ENCODE measurements at places on chromosomes 12 and 14.
A peak's percentile ranks its signal among the peaks of the same experiment; 100 is the strongest.

GRCh38 chr14:105261781-105262180 lies 13.4 kb downstream of the BTBD6 start:
- H3K4me1 ChIP-seq: no peaks in the 10 kb centered on the region
- H3K4me3 ChIP-seq: no peak overlapping the region
- H3K27me3 ChIP-seq: no peaks in the 10 kb centered on the region
- no peak for DNase-seq

DNA sequence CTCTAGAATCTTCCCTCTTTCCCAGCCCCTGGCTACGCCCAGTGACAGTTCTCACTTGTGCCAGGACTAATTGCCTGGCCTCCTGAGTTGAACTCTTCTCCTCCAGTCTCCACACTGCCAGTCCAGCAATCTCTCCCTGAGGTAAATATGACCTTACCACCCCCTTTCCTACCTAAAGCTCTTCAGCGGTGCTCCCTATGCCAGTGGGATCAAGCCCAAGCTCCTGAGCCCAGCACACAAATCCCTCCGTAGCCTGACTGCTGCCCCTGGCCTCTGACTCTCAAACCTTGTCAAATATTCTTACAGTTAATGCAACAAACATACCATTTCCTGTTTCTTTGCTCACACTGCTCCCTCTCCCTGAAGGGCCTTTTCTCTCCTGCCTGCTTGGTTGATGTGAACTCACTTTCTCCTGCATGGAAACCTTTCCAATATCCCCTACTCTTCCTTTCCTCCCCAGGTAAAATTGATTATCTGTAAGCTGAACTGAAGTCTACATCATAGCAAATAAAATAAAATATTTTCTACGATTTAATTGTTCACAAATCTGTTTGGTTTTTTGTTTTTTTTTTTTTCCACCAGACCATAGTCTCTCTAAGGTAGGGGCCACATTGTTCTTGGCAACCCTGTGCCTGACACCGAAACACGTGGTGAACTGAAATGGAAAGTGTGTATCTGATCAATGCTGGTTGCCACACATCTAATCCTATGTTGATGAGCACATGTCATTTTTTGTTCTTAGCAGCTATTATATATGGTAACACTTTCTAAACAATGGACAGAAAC lies 147.5 kb downstream of the SLC38A6 start:
- no peak overlapping the region for H3K4me3 ChIP-seq
- H3K36me3 ChIP-seq: peaks cover 1% of the 10 kb centered on the region
- DNase-seq: no peak
- H3K27ac ChIP-seq: peak overlapping the region; percentile 92
- peaks cover 50% of the 10 kb centered on the region for H3K4me1 ChIP-seq

DNA sequence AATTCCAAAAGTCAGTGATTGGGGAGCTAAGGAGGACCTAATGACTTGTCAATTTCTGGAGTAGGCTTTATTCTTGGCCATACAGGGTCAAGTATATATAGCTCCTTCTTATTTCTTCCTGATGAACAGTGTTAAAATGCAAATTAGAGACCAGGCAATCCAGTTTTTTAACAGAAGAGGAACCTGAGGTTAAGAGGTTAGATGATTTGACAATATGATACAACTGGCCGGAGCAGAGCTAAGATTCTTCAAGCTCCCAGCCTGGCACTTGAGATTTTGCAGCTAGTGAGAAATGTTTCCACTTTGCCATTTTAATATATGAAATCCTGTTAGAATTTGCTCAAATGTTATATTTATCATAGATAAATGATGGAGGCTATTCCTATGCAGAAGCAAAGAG lies 204.0 kb downstream of the SSPN start:
- H3K4me3 ChIP-seq: no peak overlapping the region
- H3K27me3 ChIP-seq: no peaks in the 10 kb centered on the region
- H3K27ac ChIP-seq: no peak overlapping the region
- peaks cover 1% of the 10 kb centered on the region for H3K36me3 ChIP-seq
- no peak for DNase-seq

DNA sequence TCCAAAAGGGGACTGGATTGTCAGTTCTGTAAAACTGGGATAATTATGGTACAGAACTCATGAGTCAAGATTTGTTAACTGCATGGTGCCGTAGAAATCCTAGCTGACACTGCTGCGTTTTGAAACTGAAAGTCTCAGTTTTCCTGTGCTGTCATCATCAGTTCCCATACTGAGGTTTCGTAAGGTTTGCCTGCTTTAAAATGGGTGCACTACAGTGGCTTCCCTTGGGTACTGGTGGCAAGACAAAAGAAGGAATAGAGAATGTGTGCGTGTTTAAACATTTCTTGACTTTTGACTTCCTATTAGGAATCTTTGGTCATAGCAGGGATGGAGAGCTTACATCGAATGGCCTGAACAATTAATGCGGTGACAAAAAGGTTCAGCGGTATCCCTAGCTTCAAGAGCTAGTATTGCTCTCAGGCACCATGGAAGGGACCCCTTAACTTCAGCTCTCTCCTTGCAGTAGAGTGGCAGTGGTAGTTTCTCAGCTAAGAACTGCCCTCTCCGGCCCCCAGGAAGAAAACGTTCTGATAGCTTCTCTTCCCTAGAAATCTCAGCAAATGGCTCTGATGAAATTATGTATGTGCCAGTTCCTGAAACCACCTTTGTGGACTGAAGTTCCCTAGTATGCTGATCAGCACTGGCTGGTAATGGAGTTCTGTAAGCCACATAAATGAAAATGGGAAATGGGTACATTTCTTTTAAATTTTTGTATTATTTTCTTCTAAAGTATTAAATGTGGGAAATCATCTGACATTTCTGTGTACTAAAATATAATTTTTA lies 28.9 kb downstream of the ANO6 start:
- H3K4me3 ChIP-seq: no peak overlapping the region
- peaks cover 1% of the 10 kb centered on the region for H3K36me3 ChIP-seq
- peaks cover 36% of the 10 kb centered on the region for H3K4me1 ChIP-seq
- no peaks in the 10 kb centered on the region for H3K27me3 ChIP-seq
- no peak for DNase-seq

- no peak overlapping the region for H3K4me3 ChIP-seq
- H3K36me3 ChIP-seq: peaks cover 1% of the 10 kb centered on the region
- no peak for DNase-seq
- peaks cover 13% of the 10 kb centered on the region for H3K27me3 ChIP-seq
- no peak overlapping the region for H3K27ac ChIP-seq
- peaks cover 11% of the 10 kb centered on the region for H3K4me1 ChIP-seq
Measured at GRCh38 chr12:26132866-26133265, 8.0 kb upstream of the BHLHE41 start.

DNA sequence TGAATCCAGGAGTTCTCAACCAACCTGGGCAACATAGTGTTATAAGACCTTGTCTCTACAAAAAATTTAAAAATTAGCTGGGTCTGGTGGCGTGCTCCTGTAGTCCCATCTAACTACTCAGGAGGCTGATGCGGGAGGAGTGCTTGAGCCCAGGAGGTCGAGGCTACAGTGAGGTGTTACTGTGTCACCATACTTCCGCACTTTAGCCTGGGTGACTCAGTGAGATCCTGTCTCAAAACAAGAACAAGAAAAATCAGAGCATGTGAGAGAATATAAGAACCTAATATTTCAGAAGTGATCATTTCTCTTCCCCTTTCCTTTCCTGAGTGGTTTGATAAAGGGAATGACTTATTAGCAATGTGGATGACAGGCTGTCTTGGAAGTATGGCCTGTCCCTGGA lies 9.5 kb downstream of the TRAF3 start:
- H3K27ac ChIP-seq: no peak overlapping the region
- no peaks in the 10 kb centered on the region for H3K27me3 ChIP-seq
- no peak overlapping the region for H3K4me3 ChIP-seq
- no peak for DNase-seq
- no peaks in the 10 kb centered on the region for H3K36me3 ChIP-seq
- H3K4me1 ChIP-seq: peaks cover 7% of the 10 kb centered on the region

DNA sequence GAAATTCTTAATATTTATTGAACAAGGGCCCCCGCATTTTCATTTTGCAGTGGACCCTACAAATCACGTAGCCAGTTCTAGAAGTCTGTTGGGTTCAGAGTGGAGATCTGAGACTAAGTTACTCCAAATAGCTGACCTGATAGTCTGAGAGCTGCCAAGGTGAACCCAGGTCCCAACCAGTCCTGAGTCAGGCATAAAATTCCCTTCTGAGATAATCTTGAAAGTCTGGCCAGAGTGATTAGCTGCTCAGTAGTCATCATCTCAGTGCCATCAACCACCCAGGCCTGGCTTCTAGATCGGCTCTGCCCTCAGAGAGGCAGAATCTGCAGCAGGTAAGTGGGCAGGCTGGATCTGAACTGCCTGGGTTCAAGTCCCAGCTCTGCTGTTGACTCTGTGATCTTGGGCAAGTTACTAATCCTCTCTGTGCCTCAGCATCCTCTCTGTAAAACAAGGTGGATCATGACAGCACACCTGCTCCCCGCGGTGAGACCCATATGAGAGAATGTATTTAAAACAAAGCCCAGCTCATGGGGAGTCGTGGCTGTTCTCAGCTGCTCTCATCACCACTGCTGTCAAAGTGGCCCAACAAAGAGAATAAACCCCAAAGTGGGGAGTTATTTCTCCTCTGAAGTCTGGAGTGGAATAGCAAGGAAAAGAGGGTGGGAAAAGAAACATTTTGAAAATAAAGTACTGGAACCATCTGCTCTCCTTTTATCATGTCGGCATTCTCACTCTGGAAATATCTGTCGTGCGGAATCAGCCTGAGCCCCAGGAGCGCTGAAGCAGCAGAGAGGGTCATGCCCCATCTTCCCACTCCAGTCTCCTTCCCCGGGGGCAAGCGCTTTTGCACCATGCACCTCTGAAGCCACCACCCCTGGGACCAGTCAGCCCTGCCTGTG lies 193.3 kb downstream of the DPF3 start:
- peaks cover 19% of the 10 kb centered on the region for H3K4me1 ChIP-seq
- no peaks in the 10 kb centered on the region for H3K27me3 ChIP-seq
- no peak for DNase-seq
- H3K27ac ChIP-seq: peak overlapping the region; percentile 80

DNA sequence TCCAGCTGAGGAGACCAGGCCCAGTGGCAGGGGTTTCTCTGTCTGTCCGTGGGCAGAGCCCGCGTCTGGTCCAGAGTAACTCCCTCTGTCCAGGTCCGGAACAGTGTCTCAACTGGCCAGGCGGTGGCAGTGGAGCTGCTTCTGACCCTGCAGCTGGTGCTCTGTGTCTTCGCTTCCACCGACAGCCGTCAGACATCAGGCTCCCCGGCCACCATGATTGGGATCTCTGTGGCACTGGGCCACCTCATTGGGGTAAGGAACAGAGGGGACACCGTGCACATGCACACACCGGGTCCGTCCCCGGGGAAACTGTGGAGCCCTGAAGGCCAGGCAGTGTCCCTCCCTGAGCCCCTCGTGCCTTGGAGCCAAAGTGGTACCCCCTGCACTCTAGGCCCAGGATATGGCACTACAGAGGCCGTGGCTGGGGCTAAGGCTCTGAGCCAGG lies 1.5 kb downstream of the AQP6 start:
- H3K36me3 ChIP-seq: no peaks in the 10 kb centered on the region
- no peak overlapping the region for H3K4me3 ChIP-seq
- H3K27ac ChIP-seq: no peak overlapping the region
- no peaks in the 10 kb centered on the region for H3K4me1 ChIP-seq
- no peaks in the 10 kb centered on the region for H3K27me3 ChIP-seq

- H3K4me1 ChIP-seq: peaks cover 40% of the 10 kb centered on the region
- H3K36me3 ChIP-seq: peaks cover 1% of the 10 kb centered on the region
- no peak overlapping the region for H3K27ac ChIP-seq
- no peak overlapping the region for H3K4me3 ChIP-seq
Measured at GRCh38 chr12:46452061-46452615, 79.6 kb upstream of the SLC38A2 start.

DNA sequence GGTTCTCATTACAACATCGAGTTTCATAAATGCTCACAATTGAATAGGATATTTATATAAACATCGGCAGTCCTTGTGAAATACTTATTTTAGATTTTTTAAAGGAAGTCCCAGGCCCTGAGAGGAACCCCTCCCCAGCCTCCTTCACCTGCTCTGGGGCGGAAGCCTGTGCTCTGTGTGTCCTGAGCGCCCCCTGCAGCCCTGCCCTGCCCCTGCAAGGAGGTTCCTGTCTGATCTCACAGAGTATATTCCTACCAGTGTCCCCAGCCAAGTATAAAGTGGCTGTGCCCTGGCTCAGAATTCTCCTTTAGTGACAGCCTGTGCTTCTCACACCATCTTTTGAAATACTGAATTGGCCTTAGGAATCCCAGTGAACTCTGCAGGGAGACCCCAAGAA lies 659.5 kb downstream of the TMEM121 start:
- no peaks in the 10 kb centered on the region for H3K4me1 ChIP-seq
- DNase-seq: no peak
- H3K27ac ChIP-seq: no peak overlapping the region
- H3K4me3 ChIP-seq: no peak overlapping the region

GRCh38 chr12:38669530-38669929 lies 235.9 kb downstream of the CPNE8 start:
- H3K36me3 ChIP-seq: peaks cover 8% of the 10 kb centered on the region
- no peaks in the 10 kb centered on the region for H3K4me1 ChIP-seq
- no peak overlapping the region for H3K4me3 ChIP-seq
- H3K27me3 ChIP-seq: no peaks in the 10 kb centered on the region

GRCh38 chr14:101246894-101247841 lies 314.1 kb upstream of the DIO3 start:
- peaks cover 12% of the 10 kb centered on the region for H3K27me3 ChIP-seq
- H3K36me3 ChIP-seq: no peaks in the 10 kb centered on the region
- no peaks in the 10 kb centered on the region for H3K4me1 ChIP-seq

- H3K27me3 ChIP-seq: peaks cover 2% of the 10 kb centered on the region
- H3K36me3 ChIP-seq: no peaks in the 10 kb centered on the region
- peaks cover 12% of the 10 kb centered on the region for H3K4me1 ChIP-seq
- H3K27ac ChIP-seq: no peak overlapping the region
- H3K4me3 ChIP-seq: no peak overlapping the region
Measured at GRCh38 chr12:127987199-127987901, 279.6 kb upstream of the TMEM132C start.

DNA sequence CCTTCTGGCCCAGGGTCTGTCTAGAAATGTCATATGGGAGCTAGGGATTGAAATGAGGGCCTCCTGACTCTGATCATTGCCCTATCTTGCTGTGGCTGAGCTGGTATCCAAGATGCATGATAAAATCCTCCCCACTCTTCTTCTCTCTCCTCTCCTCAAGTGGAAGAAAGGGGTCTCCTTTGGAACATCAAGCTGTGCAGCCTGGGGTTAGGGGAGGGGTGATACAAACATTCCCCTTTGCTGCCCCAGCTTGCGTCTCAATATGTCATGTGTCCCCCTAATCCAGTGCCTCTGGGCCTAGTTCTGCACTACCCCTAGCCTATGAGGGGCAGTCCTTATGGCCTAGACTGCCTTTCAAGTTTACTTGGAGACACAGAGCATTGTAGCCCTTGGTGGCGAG lies 8.5 kb downstream of the RDH16 start:
- H3K36me3 ChIP-seq: no peaks in the 10 kb centered on the region
- H3K4me1 ChIP-seq: no peaks in the 10 kb centered on the region
- peaks cover 11% of the 10 kb centered on the region for H3K27me3 ChIP-seq
- H3K27ac ChIP-seq: no peak overlapping the region
- no peak for DNase-seq

DNA sequence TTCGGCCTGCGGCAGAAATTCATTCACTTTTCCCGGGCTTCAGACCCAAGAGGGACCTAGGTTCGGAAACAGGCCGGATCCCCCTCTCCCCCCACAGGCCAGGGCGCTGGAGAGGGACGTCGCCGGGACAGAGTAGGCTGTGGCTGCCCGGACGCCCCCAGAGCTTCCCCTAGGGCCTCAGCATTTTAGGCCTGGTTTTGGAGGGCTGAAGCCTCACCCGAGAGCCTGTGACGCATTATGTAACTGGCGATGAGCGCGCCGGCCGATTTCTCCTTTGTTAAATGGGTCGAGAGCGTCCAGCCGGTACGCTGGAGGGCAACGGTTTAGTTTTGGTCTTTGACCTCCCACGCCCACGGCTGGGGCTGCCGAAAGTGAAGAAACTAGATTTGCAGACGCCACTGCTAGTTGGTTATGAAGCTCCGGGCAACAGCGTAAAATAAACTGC lies 657 bp downstream of the PEBP1 start:
- H3K27me3 ChIP-seq: no peaks in the 10 kb centered on the region
- peak overlapping the region; percentile 87 for H3K27ac ChIP-seq
- no peak for DNase-seq
- H3K36me3 ChIP-seq: peaks cover 13% of the 10 kb centered on the region

All from chondrocyte (in vitro differentiated cells).